ENCODE measurements at places on chromosomes 11 and 22.

- DNase-seq, result no peak
Observed at GRCh38 chr22:31846161-31847115, 92.6 kb downstream of the DEPDC5 start.

DNA sequence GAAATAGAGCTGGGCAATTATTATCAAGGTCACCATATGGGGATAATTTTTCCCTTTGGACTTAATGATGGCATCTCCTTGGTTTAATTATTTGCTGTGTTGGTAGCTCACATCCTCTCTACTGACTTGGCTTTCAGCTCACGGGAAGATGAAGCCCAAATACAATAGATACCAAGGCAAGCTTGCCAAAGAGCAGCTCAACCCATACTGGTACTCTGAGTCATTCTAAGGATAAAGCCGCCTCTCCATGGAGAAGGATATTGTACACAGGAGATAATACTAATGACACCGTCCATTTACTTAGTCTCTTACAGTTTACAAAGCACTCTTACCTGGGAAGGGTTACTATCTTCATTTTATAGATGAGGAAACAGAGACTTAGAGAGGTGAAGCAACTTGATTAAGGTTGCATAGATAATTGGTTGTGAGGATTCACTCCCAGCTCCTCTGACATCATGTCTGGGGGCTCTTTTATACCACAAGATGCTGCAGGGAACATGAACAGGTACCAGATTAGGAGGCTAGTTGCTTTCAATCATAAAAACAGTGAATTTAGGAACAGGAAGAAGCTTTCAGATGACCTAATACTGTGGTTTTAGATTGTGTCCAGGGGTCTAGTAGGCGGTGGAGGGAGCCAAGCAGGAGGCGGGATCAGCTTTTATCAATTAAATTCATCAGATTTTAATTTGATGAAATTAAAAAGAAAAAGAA, 48.3 kb upstream of the PICALM start:
- DNase-seq, result no peak

- no peak for DNase-seq
Observed at GRCh38 chr11:83255366-83255765, 30.8 kb downstream of the CCDC90B start.

DNA sequence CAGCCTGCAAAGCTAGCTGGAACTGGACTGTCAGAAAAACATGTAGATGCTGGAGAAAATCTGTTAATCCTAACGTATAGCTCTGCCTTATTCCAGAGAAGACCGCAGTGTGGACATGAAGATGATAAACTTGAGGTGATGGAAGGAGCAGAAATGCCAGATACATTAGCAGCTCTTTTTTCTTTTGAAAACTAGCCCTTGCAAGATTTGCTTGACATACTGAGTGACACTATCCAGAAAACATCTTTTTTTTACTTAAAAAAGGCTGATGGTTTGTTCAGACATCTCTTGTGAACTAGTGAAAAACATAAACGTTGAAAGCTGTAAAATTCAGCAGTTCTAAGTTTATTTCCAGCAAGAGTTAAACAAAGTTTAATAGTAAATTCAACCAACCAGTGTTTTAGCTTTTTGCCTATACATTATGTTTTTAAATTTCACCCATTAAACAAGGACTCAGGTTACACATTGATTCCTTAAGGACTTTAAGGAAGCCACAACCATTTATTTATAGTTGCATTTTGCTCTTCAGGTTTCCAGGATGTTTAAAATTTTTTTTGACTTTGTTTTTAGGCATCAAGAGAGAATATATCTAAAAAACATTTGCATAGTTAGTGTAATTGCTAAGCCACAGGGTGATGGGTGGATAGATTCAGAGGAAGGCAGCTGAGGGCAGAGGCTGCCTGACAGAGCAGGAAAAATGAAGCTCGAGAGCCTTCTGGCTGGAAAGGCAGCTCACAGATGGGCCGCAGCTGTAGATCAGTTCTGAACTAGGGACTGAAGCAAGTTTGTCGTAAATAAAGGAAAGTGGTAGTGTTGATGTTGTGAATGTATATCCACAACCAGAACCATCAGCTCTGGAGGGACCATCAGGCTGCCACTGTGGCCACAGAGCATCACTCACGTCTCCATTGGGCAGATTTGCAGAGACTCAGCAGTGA, 9.5 kb downstream of the SNAP29 start:
- no peak for DNase-seq

DNA sequence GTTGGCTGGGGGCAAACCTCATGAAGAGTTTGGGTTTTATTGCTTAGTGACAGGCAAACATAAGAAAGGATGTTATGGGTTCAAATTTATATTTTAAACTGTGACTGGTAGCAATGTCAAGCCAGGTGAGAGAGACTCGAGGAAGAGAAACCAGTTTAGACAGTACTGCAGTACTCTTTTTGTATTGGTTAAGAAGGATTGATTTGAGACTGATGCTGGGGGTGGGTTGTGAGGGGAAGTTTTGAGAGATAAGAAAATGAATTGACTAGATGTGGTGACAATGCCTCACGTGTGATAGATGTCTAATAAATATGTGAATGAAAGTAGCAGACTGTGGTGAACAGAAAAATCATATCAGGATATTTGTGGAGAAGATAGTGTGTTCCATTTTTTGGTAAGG, 142.4 kb downstream of the DDX10 start:
- DNase-seq, result no peak

GRCh38 chr22:32354360-32355351, 3.0 kb upstream of the RFPL3 start:
- DNase-seq, result no peak

DNA sequence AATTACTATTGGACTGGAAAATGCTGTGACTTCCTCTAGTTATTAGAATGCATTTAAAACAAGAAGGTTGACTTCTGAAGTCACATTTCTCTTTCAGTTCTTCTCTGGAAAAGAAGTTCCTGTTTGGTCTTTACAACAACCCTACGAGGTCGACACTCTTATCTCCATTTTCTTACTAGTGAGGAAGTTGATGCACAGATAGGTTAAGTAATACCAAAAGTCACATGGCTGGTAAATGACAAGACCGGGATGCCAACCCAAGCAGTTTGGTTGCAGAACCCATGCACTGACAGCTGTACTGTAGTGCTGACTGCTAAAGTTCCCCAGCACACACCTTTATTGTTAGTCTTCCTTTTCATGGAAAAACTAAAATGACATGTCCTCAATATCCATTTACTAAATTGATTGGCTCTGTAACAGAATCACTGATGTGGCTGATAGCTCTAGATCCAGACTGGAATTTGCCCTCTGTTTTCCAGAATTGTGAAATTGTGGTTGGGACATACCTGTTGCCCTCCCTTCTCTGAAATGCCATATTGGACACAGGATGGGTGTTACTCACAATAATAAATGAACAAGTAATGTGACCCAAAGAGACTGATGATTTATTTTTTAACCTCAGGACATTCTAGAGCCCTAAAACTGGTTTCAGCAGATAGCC, 9.4 kb upstream of the TECTA start:
- no peak for DNase-seq

DNA sequence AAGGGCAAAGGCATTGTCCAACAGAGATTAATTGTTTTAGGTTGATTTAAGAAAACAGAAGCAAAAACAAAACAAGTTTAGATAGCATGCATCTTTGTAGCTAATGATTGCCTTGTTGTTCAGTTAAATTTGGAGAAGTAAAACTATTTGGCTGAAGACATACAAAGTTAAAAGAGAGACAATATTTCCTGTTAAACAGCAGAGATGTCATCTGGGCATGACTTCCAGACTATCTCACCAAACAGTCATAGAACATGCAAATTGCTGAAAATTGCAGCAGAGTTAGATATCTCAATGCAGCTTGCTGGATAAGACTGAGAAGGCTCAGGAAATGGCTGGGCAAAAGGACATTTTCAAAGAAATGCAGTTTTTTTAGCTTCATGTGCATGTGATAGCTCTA, 57.5 kb upstream of the PDGFD start:
- no peak for DNase-seq

- no peak for DNase-seq
Observed at GRCh38 chr11:128618603-128619002, 31.2 kb upstream of the ETS1 start.

DNA sequence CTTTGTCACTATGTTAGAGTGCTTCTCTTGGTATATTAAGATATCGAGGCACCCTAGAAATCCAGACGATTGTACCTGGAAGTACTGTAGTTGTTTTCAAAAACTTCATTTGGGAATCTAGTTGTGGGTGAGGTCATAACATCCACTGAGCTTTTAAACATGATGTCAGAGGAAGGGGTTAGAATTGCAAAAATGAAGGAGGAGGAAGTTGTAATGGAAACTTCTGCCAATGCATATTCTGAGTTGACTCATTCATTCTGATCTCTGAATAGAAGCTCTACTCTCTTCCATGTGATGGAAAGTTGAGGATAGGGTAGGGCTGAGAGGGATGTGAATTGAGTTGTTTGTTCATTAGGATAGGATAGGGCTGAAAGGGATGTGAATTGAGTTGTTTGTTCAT, 7.7 kb downstream of the CD44 start:
- DNase-seq, result no peak

- no peak for DNase-seq
Observed at GRCh38 chr11:122637541-122637940, 18.0 kb upstream of the UBASH3B start.

DNA sequence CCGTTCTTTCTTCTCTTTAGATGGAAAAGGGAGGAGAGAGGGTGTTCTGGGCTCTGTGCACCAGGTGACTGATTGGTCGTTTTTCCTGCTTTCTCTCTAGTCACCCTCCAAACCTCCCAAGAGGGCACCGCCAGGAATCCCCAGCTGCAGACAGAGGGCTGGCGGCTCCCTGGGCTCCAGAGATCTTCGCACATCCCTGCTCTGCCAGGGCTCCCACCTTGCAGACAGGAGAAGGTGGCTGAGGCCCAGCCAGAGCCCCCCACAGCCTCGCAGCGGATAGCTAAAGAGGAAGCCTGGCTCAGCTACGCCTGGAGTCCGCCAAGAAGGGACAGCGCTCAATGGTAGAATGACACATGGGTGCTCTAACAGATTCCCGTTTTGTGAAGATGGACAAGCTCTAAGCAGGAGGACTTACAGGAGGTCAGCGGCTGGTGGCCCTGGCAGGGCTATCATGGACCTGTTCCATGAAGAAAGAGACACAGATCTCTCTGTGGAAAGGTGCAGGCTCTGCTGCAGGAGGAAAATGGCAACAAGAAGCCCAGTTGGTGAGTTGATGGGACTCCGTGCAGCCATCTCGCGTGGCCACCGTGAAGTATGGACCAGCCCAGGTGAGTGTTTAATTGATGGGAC, 976.9 kb downstream of the BRD1 start:
- DNase-seq, result no peak

- DNase-seq, result no peak
Observed at GRCh38 chr11:100632941-100633452, 54.1 kb upstream of the ARHGAP42 start.

DNA sequence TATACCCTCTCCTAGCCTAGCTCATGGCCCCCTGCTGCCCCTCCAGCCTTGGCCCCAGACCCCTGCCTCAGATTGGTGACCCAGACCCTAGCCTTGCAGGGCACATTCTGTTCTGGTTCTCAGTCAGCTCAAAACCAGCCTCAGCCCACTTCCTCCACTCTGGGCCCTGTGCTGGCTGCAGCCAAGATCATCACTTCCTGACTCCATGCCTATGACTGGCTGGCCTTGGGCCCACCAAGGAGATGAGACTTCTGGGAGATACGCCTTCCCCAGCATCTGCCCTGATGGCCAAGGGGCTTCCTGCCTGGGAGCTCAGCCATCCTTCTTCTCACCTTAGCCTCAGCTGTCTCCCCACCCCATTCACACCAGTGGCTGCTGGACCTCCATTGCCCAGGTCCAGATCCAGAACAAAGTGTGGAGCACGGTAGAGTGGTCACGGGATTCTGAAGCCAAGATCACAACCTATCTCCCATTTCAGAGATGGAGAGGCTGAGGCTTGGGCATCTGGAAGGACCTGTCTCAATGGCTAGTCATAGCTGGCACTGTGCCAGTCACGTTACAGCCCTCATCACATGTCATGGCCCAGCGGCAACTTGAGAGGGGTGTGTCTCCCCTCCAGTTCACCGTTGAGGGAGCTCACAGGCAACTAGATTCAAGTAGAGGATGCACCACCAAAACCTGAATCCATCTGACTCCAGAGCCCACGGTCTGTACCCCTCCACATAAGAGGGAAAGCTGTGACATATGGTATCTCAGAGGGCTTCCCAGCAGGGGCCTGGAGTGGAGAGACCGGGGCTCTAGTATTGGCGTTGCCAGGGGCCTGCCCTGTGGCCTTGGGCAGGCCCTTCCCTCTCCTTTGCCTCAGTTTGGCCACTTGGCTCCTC, 43.0 kb upstream of the KLHL35 start:
- DNase-seq, result no peak

DNA sequence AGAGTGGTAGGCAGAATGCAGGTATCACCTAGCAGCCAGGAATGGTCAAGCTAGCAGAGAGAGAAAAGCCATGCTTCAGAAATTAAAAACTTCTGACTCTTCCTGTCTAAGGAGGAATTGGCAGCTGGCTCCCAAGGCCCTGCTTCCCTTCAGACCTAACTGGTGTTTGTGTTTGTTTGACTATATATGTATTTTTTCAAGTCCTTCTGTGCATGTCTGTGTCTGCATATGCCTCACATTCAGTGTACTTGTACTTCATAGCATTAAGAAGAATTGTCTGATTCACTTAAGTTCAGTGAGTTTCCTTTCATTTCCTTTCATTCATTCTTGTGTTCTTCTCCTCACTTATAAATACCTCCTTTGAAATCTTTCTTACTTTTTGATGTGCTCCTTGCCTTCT, 109.0 kb upstream of the RRM1 start:
- no peak for DNase-seq

DNA sequence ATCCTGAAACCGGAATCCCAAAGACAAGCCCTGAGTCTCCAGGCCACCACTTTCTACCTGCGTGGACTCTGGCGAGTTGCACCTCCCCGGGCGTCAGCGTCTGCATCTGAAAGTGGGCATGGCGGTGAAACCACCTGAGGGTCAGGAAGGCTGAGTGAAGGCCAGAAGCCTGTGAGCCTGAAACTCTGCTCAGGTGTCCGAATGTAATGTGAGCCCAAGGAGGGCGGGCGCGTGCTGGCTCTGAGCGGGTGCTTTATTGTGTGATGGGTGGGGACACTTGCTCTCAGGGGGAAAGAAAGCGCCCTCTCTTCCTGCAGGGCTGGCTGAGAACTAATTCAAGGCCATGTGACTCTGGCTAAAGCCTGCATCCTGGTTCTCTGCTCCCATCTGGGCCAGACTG, 135.6 kb downstream of the ST3GAL4 start:
- no peak for DNase-seq

DNA sequence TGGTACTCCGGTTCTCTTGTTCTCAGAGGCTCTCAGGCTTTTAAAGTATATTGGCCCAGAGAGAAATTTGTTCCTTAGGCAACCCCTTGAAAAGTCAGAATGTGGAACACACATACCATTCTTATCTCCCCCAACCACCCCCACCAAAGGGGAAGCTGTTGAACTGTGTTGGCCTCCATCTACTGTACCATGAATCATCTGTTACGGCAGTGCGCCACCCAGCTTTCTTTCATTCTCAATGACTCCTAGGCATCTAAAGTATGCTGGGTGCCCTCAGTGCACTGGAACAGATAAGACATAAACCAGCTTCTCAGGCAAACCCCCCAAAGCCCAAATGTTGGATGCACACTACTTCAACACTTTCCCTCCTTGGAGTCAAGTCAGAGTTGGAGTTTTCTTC, 696.2 kb upstream of the TENM4 start:
- DNase-seq, result no peak
